ENCODE measurements at places on chromosomes 6 and 20.
A peak's percentile ranks its signal among the peaks of the same experiment; 100 is the strongest.

- peak; percentile 62 for DNase-seq
Observed at GRCh38 chr6:41286544-41287346, at the start of gene TREM1. TREM1 (minus strand) TSS chr6:41286682; CDS start chr6:41286655, 27 bp downstream.

DNA sequence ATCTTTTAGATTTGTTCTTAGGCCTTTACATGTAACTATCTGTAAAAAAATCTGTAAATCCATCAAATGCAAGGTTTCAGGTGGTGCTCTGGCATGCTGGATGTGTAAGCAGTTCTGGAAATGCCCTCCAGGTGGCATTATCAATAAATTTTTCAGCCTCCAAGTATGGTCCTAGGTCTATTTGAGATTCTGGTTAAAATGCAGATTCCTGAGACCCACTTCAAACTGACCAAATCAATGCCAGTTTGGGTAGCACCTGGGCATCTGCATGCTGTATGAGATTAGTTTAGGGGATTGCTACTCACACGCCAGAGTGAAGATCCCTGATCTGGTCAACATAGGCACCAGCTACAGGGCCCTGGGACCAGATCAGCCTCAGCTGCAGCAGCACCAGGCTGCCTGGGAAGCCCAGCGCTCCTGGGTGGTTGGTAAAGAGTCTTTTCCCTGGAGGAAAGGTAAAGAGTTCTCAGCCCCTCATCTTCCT is 507.3 kb upstream of the CITED2 start:
- DNase-seq = peak; percentile 43

DNA sequence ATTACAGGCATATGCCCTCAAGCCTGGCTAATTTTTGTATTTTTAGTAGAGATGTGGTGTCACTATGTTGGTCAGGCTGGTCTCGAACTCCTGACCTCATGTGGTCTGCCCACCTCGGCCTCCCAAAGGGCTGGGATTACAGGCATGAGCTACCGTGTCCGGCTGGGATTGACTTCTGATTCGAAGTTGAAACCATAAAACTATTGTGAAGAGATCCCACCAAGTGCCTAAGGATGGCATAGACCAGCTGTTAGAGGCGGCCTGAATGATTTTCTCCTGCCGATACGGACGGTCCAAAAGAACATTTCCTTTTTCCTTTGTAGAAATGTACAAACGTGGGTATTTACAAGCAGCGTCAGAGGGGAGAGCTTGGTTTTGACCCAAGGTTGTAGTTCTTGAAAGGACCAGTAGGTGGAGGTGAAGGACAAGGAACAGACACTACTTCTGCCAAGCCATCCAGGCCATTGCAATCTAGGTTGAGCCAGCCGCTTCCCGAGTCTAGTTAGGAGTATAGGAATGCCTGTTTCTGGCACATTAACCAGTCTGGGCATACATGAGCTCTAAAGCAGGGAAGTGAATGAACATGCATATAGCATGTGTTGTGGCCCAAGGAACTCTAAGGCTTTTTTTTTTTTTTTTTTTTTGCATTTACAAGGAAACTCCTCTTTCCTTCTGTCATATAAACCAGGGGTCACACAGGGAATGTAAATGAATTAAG is 29.0 kb downstream of the MOCS3 start:
- DNase-seq = peak; percentile 87

DNA sequence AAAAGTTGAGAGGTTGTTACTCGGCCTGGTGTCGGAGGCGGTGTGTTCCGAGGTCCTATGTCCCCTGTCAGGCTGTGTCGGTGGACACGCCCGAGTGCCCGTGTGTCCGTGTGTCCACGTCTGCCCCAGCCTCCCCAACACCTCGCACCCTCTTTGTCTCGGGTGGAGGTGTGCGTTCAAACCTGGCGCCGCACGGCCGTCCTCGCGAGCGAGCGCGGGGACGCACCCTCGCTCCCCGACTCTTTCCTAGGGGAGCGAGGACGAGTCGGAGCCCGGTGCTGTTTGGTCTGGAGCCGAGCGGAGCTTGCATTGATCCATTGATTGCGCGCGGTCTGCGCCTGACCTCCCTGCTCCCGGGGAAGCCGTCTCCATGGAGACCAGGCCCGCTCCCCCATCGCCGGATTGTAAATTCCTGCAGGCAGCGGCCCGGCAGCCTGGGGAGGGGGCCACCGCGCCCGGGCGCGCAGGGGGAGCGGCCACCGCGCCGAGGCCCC is 411 bp upstream of the SCUBE3 start:
- DNase-seq = no peak

DNA sequence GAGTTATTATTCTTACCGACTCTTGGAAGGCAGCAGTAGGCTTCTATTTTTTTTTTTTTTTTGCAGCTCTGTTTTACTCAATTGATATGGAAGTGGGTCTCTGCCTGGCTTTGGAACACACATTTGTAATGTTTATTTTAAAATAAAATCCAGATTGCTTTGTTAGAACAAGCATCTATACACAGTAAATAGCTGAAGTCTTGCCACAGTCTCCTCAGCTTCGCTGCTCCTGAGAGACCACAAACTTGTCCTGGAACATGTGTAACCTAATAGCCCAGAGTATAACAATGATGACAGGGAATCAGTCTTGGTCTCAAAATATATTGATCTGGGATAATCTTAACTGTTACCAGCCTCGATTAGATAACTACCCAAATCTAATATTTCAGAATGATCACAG is 299.8 kb upstream of the NOX3 start:
- peak; percentile 14 for DNase-seq

- peak; percentile 80 for DNase-seq
Observed at GRCh38 chr6:144033816-144034735, 26.0 kb upstream of the PLAGL1 start.

GRCh38 chr6:158188591-158188990 is 20.4 kb downstream of the GTF2H5 start:
- DNase-seq = no peak

GRCh38 chr20:33679758-33680485 is 5.7 kb upstream of the NECAB3 start:
- no peak for DNase-seq

DNA sequence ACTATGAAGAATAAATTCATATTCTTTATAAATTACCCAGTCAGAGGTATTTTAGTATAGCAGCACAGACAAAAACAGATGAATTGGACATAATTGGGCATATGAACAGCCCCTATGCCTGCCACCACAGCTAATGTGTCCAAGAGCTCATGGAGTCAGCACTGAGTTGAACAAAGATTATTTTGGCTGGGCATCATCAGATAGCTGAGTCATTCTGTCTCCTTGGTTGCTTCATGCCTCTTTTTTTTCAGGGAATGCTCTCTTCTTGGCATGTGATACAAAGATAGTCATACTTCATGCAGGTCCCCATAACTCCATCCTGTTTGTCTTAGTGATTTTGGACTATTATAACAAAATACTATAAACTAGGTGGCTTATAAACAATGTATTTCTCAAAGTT is 275.6 kb downstream of the TENT5A start:
- DNase-seq = peak; percentile 82

DNA sequence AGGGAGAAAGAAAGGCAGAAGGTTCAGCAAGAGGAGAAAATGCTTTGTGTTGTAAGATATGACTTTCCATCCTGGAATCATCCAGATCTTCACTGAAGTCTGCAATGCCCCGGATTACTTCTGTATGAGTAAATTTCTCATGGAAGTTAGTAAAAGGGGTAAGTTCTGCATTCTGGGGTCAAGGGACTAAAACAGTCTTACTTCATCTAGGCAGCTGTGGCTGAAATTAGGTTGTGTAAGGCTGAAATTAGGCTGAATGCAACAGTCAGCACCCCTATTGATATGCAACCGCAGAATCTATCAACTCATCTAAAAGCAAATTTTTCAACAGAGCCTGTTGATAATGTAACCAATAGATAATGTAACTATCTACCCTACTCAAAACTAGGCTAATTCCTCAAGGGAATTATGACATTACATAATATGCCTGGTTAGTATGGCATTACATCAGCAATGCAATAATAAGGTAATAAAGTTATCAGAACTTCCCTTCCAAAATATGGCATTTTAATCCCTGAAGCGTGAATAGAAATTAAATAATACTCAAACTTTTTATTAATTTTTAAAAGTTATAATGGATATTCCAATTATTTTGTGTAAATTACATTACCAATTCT is 671.7 kb upstream of the CITED2 start:
- DNase-seq = no peak

DNA sequence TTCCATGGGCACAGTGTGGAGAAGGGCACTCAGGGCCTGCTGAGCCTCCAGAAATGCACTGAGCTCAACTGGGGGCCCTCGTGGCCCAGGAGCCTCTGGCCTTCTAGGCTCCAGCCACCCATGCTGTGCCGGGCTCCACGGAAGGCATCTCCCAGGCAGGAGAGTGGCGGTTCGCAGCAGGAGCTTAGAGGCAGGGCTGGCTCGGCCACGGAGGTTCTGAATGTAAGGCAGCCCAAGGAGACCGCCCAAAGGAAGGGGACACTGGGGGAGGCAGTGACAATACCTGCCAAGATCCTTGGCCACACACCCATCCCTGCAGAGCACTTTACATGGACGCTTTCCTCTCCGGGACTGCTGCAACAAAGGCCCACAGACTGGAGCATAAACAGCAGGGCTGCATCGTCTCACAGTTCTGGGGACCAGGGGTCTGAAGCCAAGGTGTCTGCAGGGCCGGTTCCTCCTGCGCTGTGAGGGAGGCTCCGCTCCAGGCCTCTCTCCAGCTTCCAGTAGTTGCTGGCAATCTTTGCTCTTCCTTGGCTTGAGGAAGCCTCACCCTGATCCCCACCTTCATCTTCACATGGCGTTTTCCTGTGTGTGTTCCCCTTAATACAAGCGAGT is 128.2 kb upstream of the CDH4 start:
- no peak for DNase-seq

GRCh38 chr6:152428126-152428525 is 209.0 kb downstream of the SYNE1 start:
- peak; percentile 19 for DNase-seq

DNA sequence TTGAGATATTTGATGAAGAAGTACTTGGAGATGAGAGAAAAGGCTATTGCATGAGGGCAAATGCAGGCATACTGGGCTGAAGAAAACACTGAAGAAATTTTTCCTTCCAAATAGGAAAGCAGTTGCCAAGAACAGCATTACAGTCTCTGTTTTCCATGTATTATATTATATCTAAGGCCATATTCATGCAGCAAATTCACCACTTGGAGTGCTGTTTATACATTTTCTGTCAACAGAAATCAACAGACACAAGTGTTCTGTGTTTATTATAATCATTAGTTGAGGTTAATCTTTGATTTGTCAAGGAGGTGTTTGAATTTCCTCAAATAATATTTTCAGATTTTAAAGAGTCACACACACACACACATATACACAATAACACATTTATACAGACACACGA is 268.8 kb upstream of the PLCB4 start:
- no peak for DNase-seq

DNA sequence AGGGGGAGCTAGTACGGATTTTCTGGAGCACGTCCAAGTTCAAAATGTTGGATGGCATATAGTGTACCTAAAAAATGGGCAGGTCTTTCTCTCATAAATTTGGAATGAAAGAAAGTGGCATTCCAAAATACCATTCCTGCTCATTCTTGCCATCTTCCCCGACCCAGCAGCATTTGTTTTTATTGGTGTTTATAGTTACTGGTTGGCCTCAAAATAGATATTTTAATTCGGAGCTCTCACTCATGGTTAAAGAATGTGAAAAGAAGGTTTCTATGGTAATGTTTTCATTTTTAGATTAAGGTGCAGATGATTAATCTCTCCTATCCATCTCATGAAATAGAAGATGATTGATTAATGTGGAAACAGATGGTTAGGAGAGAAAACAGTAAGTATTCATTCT is 204.5 kb downstream of the HIVEP2 start:
- DNase-seq = peak; percentile 37

DNA sequence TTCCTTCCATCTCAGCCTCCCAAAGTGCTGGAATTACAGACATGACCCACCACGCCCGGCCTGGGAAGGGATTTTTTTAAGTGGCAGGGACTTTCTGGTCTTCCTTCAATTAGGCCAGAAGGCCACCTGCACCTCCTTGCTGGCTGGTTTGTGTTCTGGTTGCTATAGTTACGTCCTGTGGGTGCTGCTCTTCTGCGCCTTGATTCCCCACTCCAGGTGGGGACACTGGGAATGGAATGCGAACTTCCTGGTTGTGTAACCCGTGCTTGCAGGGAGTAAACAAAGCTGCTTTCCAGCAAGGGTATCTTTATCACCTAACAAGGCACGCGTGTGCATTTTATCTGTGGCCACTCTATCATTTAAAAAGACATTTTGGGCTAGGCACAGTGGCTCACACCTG is 117.7 kb downstream of the PLEKHG1 start:
- no peak for DNase-seq

DNA sequence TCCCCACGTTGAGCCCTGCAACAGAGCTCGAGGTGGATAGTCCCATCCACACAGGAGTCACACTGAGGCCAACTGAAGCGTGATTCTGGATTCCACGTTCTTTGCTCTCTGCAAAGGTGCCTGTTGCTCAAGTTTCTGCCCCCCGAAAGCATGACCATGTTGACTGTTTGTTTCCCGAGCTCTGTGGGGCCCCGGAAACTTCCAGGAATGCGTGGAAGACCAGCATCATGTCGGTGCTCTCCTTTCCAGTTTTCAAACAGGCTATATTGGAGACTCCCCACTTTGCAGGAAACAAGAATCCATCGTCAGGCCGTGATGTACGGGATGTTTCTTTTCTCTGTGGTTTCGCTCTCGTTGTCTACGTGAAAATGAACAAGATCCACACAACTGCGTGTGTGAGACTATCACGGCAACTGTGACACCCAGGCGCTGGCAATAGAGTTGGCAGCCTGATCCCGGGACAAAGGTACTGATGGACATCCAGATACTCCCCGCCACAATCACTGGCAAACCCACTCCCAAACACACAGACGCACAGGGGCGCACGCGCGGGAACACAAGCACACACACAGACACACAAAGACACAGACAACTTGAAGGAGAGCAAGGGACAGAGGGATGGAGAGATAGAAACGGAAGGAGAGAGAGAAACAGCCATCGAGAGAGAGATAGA is 444.6 kb upstream of the DEFB115 start:
- no peak for DNase-seq

DNA sequence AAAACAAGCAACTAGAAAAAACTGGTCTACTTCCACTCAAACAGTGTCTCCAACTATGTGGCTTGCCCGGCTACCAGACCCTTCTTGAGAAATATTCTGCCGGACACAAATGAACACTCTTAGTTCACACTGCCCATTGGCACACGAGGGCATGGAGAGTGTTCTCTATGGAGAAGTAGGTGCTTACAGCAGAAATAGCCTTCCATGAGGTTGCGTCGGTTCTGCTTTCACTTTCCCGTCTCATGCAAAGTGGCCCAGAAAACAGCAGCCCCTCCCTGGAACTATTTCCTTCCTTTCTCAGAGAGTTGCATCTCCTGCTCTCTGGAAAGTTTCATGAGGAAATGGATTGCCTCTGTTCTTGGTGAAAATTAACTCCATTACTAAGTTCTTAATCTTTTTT is 9.5 kb upstream of the HLA-DOA start:
- DNase-seq = peak; percentile 32

DNA sequence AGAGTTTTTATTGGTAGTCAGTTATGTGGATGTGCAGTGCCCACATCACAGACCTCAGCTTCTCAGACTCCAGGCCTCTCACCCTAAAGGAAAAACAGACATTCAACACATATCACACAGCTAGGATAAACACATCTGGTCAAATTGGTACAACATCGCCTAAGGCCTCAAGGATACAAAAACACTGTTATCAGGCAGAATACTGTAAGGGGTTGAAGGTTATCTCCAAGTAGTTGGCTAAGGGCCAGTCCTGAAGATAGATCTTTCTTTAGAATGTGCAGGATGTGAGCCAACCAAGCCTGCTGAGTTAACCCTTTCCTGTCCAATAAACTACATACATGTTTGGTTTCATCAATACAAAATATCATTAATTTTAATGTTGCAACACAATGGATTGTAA is 308.4 kb upstream of the GJE1 start:
- no peak for DNase-seq
